DMS53 (cell line): ENCODE measurements at places on chromosomes 12 and 14.
A peak's percentile ranks its signal among the peaks of the same experiment; 100 is the strongest.

- DNase-seq = peak; percentile 46
Measured at GRCh38 chr12:11854011-11854499, 204.6 kb downstream of the ETV6 start.

GRCh38 chr14:33393895-33394368, 455.3 kb downstream of the NPAS3 start:
- no peak for DNase-seq

DNA sequence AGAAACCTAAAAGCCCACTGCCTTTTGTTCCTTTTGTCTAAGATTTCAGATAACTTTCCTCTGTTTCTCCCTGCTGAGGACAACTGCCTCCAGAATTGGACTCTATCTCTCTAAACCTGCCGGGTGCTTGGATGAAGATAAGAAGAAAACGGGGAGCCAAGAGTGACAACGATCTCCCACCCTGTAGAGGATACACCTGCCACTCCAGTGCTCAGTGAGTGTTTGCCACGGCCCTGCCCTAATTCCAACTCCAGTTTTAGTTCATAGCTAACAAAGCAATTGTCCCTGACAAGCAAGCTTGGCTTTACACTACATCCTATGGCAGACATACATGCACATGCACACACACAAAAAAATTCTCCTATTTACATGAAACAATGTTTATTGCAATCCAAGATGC, 39.3 kb downstream of the EPS8 start:
- no peak for DNase-seq

GRCh38 chr12:6307529-6307928, 3.0 kb upstream of the PLEKHG6 start:
- DNase-seq = no peak

- peak; percentile 55 for DNase-seq
Measured at GRCh38 chr12:69779928-69780327, 41.3 kb downstream of the RAB3IP start.
